CD4-positive, alpha-beta memory T cell (primary cell): ENCODE measurements at places on chromosomes 3 and 15.

- no peak for DNase-seq
Measured at GRCh38 chr15:60735559-60736047, 256.7 kb upstream of the ICE2 start.

- no peak for DNase-seq
Measured at GRCh38 chr3:29583861-29584260, 303.0 kb downstream of the RBMS3 start.

- DNase-seq = no peak
Measured at GRCh38 chr15:70412794-70413193, 315.1 kb upstream of the TLE3 start.

DNA sequence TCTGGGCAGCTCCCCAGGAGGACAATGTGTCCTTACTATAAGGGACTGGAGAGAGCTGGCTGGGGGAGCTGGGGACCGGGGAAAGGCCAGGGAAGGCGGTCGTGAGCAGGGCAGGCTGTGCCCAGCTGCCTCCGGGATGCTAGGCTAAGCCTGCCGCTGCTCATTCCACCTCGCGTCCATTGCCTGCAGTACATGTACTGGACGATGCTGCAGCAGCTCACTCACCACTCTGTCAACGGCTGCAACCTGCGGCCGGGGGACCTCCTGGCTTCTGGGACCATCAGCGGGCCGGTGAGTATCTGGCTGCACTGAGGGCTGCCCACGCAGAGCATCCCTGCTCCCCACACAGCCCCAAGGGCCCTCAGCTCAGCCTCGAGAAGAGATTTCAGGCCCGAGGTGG, 27.1 kb downstream of the FAH start:
- no peak for DNase-seq

GRCh38 chr15:39273717-39274411, 307.0 kb upstream of the THBS1 start:
- DNase-seq = no peak

- no peak for DNase-seq
Measured at GRCh38 chr3:42188376-42188775, 77.6 kb downstream of the CCK start.
